ENCODE measurements at places on chromosomes 2 and 18.

- DNase-seq: no peak
These were observed 194.4 kb upstream of the ID2 start for GRCh38 chr2:8487461-8487932.

DNA sequence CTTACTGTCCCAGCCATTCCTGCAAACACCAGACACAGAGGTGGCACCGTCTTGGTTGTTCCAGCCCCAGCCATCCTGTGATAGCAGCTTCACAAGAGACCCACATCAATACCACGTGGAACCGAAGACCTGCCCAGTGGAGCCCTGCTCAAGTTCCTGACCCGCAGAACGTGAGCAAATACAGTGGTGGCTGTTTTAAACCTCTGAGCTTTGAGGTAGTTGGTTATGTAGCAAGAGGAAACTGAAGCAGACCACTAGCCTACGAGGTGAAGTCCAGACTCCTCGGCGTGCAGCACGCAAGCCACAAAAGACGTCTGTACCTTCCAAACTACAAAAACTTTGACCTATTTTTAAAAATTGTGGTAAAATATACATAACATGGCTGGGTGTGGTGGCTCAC is 96.1 kb upstream of the ODC1 start:
- DNase-seq: no peak

- no peak for DNase-seq
These were observed 3.8 kb upstream of the SEMA4C start for GRCh38 chr2:96873651-96874096.

DNA sequence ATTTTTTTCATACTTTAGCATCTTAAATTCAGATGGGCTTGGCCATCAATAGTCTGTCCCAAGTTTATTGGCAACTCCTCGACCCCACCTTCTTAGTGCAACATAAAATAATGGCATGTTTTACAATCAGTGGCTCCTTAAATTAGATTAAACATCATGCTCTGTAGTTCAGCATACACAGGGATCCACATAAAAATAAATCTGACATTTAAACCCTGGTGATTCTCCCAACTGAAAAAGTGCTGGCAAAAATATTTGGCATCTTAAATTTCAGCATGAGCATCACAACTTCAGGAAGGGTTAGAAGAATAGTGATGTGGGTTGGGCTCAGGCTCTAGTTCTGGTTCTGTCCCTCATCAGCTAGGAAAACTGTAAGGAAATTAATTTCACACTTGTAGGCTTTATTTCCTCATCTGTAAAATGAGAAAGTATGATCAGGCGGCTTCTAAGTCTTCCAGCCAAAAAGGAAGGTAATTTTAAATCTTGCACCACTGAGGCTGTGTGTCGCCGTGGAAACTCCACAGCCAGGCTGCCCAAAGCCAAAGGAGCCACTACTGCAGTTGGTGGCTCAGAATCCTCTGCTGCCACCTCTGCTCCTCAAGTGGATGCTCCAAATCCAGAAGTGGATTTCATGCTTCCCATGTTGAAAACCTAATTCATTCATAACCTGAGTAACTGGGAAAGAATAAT is 17.6 kb upstream of the EPG5 start:
- no peak for DNase-seq

- DNase-seq: no peak
These were observed 596.9 kb upstream of the HNMT start for GRCh38 chr2:137367361-137367760.

DNA sequence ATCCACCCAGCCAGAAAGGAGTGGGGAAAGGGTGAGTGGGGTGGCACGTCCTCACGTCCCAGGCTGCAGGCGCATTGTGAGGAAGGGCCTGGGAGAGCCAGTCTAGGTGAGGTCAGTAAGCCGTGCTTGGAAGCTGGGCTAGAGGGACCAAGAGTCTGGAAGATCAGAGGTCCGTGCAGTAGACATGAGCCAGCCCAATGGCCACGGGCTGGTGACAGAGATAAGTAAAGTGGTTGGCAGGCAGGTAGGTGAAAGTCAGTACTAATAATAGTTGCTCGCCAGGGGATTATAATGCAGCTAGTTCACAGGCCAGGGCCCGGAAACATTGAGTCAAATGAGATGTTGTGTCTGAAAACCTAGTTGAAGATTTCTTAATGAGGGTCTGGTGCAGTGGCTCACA is 133.2 kb downstream of the GBX2 start:
- DNase-seq: no peak

- no peak for DNase-seq
These were observed 63.4 kb upstream of the SPTBN1 start for GRCh38 chr2:54392555-54393324.

DNA sequence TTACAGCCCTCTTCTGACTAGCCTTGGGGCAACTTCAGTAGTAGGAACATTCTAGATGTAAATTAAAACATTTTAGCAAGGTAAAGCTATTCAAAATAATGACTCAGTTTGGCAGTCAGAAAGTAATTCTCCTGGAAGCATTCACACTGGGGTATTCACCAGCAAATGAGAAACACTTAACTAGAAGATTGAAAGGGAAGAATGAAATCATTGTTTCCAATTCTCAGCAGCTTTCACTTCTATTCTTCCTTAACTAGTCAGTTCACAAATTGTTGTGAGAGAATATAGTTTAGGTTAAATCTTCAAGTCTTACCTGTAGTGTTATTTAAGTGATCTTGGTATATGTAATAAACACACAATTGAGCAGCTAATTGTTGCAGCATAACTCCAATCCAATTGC is 1135.6 kb upstream of the FAM98A start:
- DNase-seq: no peak

GRCh38 chr2:44793322-44793870 is 148.1 kb upstream of the SIX3 start:
- DNase-seq: no peak
